ENCODE measurements at places on chromosomes 7 and 10. TPM values are rescaled to one million over a fixed set of nuclear protein-coding genes. Genes with fewer than 3 reads are reported as not detected.

Gene SKIDA1
- total RNA-seq = 2.6 TPM

- no peak for DNase-seq
Observed at GRCh38 chr7:12092499-12093130, 118.5 kb upstream of the TMEM106B start.

Gene HOXA6
- 8.6 TPM for total RNA-seq

DNA sequence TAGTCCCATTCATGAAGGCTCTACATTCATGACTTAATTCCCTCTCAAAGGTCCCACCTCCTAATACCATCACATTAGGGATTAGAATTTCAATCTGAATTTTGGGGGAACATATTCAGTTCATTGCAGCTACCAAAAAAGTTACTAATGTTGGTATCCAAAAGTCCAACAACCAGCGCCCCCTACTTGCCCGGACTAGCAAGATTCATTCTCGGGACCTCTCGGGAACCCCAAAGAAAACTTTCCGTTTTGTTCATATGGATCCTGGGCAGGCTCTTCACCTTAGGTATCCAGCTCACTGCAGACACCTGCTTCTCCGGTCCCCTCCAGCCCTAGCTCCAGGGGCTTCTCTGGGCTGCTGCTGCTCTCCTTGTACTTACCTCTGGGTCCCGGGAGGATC lies 8.9 kb upstream of the GRK5 start:
- DNase-seq = peak; percentile 32

- no peak for DNase-seq
Observed at GRCh38 chr7:44279286-44279685, 46.1 kb downstream of the CAMK2B start.

Gene PRPS1L1
- 0.14 TPM for total RNA-seq

Gene MRLN
- total RNA-seq = not detected

All from dermis blood vessel endothelial cell (primary cell).